ENCODE measurements at places on chromosomes 3 and 15.

DNA sequence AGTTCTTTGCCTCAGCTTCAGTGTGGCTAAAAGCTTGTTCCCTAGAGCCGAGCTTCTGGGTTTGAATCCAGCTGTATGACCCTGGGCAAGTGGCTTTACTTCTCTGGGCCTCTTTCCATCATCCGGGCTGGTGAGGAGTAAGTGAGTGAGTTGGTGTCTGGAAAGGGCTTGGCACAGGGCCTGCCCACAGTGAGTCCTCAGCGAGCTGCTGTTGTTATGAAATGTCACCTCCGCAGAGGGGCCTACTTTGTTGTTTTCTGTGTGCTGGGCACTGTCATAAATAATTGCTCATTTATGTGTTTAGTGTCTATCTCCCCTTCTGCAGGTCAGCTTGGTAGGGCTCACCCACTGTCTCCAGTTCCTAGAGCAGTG lies 31.7 kb downstream of the SLC6A6 start:
- no peak for DNase-seq

DNA sequence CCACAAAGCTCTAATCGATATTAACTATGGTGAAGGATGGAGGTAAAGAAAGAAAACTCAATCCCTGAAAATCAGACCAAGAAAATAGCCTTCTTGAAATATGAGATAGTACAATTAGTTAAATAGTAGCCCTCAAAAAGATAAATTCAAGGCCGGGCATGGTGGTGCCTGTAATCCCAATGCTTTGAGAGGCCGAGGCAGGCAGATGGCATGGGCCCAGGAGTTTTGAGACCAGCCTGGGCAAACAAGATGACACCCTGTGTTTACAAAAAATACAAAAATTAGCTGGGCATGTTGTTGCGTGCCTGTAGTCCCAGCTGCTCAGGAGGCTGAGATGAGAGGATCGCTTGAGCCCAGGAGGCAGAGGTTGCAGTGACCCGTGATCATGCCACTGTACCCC lies 31.6 kb upstream of the CEP152 start:
- DNase-seq, result no peak

- DNase-seq, result no peak
These were observed 60.7 kb downstream of the PDZRN3 start for GRCh38 chr3:73563896-73564582.

- no peak for DNase-seq
These were observed 34.8 kb upstream of the EOMES start for GRCh38 chr3:27756877-27757276.

GRCh38 chr3:73432023-73432705 lies 192.6 kb downstream of the PDZRN3 start:
- peak; percentile 69 for DNase-seq

Measured in sigmoid colon (tissue), 7 donors.